HFFc6 (cell line): ENCODE measurements at places on chromosomes 6 and 20. TPM values are rescaled to one million over a fixed set of nuclear protein-coding genes. Genes with fewer than 3 reads are reported as not detected.

GRCh38 chr6:87808005-87808757, 106.1 kb upstream of the AKIRIN2 start:
- DNase-seq: peak; percentile 84

- no peak for DNase-seq
These were observed 82.0 kb upstream of the EDN1 start for GRCh38 chr6:12208190-12208589.

DNA sequence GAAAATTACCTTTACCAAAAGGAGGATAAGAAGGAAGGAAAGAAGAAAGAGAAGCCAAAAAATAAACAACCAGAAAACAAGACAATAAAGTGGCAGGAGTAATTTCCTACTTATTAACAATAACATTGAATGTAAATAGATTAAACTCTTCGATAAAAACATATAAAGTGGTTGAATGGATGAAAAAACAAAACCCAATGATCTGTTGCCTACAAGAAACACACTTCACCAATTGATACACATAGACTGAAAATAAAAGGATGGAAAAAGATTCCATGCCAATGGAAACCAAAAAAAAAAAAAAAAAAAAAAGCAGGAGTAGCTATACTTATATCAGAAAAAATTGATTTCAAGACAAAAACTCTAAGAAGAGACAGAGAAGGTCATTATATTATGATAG, 518.9 kb downstream of the BCKDHB start:
- no peak for DNase-seq

DNA sequence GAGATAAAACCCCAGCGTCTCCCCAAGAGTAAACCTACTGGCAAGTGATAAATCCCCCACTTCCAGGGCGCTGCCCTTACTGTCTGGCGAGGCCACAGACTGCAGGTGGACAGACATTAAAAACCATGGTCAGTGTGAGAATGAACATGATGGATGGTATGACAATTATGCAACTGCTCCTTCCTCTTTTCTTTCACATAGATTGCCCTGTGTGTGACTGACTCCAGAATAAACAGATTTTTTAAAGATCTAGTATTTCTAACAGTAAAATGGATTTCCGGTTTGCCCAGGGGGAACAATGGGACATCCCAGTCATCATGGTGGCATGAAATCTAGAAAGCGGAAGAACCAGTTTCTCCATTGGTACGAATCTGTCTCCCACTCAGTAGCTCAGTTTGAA, 153.7 kb downstream of the FOXC1 start:
- no peak for DNase-seq

GRCh38 chr6:20703049-20703448, 168.8 kb downstream of the CDKAL1 start:
- no peak for DNase-seq

DNA sequence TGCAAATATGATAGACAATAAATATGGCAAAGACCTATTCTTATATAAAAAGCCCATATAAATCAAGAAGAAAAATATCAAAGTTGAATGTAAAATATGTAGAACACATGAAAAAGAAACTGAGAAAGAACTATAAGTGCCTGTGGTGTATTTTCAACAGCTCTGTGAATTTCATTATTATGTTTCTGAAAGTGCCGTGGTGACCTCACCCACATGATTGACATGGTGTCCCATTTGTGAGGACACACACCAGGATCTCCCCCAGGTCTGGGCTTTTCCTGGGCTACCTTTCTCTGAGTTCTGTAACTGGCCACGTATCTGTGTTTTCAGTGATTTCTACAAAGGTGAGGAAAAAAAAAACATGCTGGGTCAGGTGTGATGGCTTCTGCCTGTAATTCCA, 86.7 kb downstream of the BMP6 start:
- DNase-seq: no peak

GRCh38 chr20:17273717-17274116, 46.9 kb downstream of the PCSK2 start:
- no peak for DNase-seq

- DNase-seq: peak; percentile 34
These were observed 258.8 kb downstream of the CDC5L start for GRCh38 chr6:44646355-44646754.

DNA sequence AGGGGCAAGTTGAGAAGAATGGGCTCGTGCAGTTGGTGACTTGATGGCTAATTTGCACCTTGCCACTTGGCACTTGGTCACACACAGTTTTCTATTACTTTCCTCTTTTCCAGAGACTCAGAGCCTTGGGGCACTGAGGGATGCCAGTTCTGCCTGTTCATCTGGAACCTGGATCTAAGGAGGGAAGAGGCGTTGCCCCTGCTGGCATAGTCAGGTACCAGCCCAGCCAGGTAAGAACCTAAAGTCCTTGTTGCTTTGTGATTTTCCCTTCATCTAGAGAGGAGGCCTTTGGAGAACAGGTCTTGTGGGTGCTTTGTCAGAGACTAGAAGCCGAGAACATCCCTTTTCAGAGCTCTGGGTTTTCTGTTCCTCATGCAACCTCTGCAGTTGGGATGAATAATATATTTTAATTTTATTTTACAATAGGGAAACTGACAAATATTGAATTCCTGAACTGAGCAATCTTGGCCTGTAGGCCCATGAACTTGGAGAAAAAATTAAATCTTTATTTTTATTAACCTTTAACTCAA, 11.4 kb downstream of the SYTL3 start:
- no peak for DNase-seq

DNA sequence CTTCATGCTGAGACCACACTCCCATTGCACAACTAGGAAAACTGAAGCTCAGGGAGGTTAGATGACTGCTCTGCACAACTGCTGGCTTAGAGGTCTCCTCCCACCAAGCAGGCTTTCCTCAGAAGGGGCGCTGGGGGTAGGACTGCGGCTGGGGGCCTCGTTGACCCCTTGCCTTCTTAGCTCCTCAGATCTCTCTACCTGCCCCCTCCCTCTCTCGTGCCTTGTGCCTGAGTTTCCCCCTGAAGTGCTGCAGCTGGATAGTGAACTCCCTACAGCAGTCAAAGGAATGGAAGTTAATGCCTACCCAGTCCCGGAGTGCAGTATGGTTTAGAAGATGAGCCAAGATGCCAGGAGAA, 149.8 kb downstream of the GRM4 start:
- no peak for DNase-seq

DNA sequence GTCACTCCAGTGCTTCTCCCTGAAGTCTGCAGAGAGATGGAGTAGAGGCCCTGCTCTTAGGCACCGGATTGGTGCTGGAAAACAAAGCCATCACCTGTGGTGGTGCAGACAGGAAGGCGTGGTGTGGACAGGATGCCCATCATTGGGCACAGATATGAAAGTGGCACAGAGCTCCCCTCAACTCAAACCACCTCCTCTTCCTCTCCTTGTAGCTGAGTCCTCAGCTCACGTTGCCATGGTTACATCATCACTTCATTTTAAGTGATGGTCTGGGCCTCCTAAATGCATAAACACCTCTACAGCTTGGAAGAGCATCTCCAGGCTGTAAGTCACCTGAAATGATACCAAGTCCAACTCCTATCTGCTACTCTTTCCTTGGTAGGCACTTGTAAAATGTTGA, 8.0 kb upstream of the RTF2 start:
- no peak for DNase-seq

DNA sequence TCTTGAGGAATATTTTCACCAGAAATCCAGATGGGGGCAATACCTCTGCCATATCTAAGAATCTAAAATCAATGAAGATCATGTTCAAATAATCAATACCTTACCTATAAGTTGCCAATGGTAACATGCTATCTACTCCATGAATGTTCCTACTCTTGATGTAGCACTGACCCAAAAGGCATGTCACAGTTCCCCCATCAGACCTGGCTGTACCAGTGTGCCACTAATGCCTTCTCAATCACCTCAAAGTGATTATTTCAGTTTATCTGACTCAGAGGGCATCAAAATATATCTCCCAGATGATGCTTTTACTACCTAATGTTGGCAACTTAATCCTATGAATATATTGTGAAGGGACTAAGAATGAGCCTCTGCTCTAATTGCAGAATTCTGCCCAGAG, 5.5 kb downstream of the PDCD2 start:
- DNase-seq: no peak

DNA sequence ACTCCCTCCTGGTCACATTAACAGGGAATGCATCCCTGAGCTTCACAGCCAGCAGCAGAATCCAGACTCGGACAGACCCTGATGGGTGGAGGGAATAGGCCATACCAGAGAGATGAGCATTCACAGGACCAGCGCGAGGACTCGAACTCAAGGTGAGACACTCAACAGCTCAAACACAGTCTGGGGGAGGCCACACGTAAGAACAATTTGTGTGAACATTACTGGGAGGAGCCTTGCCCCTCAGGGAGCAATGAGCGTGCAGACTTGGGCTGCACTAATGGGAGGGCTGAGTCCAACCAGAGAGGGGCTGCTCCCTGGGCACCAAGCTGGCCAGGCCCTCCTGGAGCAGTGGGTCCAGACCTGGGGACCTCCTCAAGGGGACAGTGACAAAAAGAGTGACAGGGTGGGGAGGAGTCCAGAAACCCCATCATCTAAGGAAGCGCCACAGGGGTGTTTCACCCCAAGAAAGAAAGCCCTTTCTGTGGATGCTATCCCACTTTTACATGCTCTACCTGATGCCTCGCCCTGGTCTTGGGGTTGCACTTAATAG, 118.4 kb downstream of the MRPL14 start:
- no peak for DNase-seq

DNA sequence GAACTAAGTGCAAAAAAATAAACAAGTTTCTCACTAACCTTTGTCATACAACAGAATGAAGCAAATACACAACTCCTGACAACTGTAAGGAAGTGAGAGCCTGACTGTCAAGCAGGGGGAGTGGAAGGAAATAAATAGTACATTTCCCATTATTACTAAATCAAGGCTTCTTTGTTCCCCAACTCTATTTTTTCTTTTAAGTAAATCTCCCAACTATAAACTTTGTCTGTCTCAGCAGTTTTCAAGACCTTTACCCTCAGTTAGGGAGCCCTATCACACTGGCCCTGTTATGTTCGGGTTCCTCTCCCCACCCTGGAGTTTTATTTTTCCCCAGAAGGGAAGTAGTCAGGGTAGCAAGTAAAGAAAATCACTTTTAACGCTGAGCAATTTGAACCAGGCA, 24.1 kb upstream of the IPCEF1 start:
- DNase-seq: no peak

GRCh38 chr6:6714118-6714897, 125.8 kb downstream of the LY86 start:
- DNase-seq: no peak

GRCh38 chr6:70616728-70617260, 50.1 kb downstream of the SDHAF4 start:
- no peak for DNase-seq

DNA sequence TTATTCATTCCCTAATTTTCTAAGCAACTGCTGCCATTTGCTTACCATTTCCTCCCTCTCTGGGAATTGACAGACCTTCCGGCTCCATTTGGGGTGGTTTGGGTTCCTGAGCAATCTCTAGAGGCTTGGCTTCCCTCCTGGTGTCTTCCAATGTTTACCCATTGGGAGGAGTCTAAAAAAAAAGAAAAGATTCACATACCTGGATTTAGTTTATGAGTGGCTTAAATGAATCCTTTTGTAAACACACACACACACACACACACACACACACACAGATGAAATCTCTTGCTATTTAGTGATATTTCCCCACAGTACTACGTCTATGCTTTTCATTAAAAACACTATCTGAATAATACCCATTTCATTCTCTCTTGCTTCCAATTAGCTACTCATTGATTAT, 48.3 kb upstream of the TRAF3IP2 start:
- no peak for DNase-seq

DNA sequence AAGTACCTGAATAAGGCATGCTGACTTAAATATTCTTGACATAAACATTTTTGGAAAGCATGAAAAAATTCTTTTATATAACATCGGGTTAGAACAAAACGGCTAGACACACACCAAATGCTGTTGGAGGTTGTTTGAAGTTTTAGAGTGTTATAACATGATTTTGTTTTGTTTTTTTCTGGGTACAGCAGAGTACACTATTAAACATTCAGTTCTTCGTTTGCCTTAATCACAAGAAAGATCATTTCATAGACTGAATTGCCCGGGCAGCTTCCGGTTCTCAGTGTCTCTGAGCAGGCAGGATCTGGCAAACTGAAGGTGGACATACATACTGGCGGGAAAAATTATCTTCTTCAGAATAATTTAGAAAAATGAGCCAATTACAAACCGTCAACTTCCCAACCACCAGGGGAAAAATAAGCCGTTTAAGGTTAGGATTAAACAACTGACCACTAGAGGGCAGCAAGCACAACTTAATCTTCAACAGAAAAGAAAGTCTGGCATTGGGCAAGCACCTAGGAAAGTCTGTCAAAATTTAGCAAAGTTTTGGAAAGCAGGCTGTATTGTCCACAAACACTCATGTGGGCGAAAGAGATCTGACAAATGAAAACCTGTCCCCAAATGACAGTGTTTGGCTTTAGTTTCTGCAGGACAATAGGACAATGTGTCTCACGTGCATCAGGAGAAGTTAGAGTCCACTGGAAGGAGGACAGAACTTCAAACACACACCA, 15.0 kb downstream of the ZNF217 start:
- peak; percentile 82 for DNase-seq

DNA sequence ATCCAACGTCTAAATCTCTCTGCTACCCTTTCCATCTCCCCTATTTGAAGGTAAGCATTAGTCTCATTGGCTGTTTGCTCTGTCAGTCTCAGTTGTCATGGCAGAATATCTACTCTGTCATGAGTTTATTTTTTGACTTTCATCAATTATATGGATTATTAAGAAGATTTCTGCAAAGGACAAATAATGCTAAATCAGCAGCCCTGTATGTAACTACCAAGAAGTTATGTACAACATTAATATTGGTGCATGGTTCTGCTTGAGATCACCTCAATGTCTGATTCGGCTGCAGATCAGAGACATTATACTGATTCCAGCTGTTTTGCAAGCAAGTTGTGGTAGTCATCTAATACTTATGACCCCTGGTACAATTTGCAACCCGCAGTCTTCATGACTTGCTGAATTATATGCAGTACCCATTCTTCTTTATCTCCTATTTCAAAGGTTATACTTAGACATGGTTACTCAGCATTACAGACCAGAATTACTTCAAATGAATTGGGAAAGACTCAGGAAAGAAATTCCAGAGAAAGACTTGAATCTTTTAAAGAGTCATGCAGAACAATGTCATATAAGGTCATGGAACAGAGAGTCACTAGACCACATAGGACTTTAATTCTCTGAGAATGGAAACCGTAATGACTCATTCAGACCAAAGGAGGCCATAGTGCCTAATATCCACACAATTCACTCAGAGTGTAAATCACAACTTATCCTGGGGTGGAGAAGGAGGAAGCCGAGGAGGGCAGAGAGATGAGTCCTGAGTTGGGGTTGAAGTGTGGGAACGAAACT, 201.4 kb downstream of the IBTK start:
- DNase-seq: peak; percentile 76

GRCh38 chr20:60056407-60057122, 98.3 kb downstream of the CDH26 start:
- DNase-seq: no peak

- no peak for DNase-seq
These were observed 257.7 kb upstream of the GJE1 start for GRCh38 chr6:141874930-141875602.

- DNase-seq: no peak
These were observed 490.9 kb upstream of the SOX4 start for GRCh38 chr6:21102624-21103023.

- no peak for DNase-seq
These were observed 108.2 kb downstream of the SULF2 start for GRCh38 chr20:47676912-47677634.

Gene TPD52L2
- total RNA-seq: 161 to 198 TPM (median 192 TPM) in 3 replicates

Gene MUCL3
- not detected in 3 replicates for total RNA-seq

Gene TMEM244
- total RNA-seq: not detected in 2 replicates

Gene HLA-DOA
- not detected in 3 replicates for total RNA-seq

Gene MANEA
- 8.0 to 12.2 TPM (median 11.7 TPM) in 3 replicates for total RNA-seq

Gene NRN1
- total RNA-seq: not detected in 3 replicates

Gene ACSS1
- total RNA-seq: 0.44 to 1.4 TPM (median 0.88 TPM) in 3 replicates

Gene IMPG1
- total RNA-seq: not detected in 3 replicates

Gene ETV7
- total RNA-seq: 0.13 to 0.32 TPM (median 0.21 TPM) in 3 replicates
